Calu3 (cell line): ENCODE measurements at places on chromosomes 1 and 21. TPM values are rescaled to one million over a fixed set of nuclear protein-coding genes. Genes with fewer than 3 reads are reported as not detected.
A peak's percentile ranks its signal among the peaks of the same experiment; 100 is the strongest.

GRCh38 chr1:147723691-147724323 is 36.6 kb downstream of the GJA5 start:
- peaks cover 47% of the 10 kb centered on the region for H3K4me1 ChIP-seq
- peak overlapping the region; percentile 1 for H3K27ac ChIP-seq
- H3K27me3 ChIP-seq: no peaks in the 10 kb centered on the region

The RAB42 gene
- 1.1 and 1.3 TPM in 2 replicates for total RNA-seq

GRCh38 chr1:235720544-235720943 is 71.0 kb upstream of the GNG4 start:
- no peaks in the 10 kb centered on the region for H3K36me3 ChIP-seq
- no peak overlapping the region for H3K4me3 ChIP-seq
- no peaks in the 10 kb centered on the region for H3K27me3 ChIP-seq
- H3K4me1 ChIP-seq: no peaks in the 10 kb centered on the region
- H3K27ac ChIP-seq: no peak overlapping the region
- no peak for DNase-seq

DNA sequence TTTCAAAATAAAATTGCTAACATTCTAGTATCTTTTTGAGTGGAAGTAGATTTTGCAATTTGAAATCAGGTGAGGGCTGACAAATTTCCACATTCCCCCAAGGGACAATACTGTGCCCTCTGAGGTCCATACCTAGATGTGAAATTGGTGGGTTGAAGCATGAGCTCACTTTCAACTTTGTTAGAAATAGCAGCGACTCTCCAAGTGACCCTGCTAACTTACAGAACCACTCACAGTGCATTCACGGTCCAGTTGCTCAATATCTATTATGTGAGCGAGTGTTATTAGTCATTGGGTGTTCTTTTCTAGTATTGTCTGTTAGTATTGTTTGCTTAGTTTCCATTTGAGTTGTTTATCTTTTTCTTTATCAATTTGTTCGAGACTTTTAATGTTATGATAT is 53.6 kb upstream of the ASB17 start:
- H3K27me3 ChIP-seq: no peaks in the 10 kb centered on the region
- no peak overlapping the region for H3K27ac ChIP-seq
- H3K4me1 ChIP-seq: no peaks in the 10 kb centered on the region
- H3K4me3 ChIP-seq: no peak overlapping the region
- DNase-seq: no peak
